ENCODE measurements at places on chromosomes 3 and 15. TPM values are rescaled to one million over a fixed set of nuclear protein-coding genes. Genes with fewer than 3 reads are reported as not detected.
A peak's percentile ranks its signal among the peaks of the same experiment; 100 is the strongest.

Gene SLMAP
- total RNA-seq = 80.3 TPM

Gene SLC51B
- total RNA-seq = not detected

DNA sequence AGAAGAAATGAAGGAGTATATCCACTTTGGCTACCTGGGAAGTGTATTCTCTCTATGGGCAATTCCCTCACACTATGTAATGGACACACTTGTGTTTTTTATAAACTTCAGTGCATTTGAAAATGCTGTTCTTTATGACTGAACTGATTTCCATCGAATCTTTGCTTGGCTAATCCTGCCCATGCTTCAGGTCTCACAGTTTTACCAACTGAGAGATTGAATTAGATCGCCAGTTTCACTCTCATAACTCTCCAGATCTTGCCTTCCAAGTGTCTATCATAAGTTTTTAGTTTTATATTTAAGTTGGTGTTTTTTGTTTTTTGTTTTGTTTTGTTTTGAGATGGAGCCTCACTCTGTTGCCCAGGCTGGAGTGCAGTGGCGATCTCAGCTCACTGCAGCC is 73.5 kb upstream of the MBNL1 start:
- no peak for DNase-seq
- no peak overlapping the region for H3K4me3 ChIP-seq
- H3K27ac ChIP-seq = no peak overlapping the region

- H3K27ac ChIP-seq = no peak overlapping the region
- H3K27me3 ChIP-seq = no peaks in the 10 kb centered on the region
- no peaks in the 10 kb centered on the region for H3K36me3 ChIP-seq
These were observed 83.8 kb upstream of the SUCLG2 start for GRCh38 chr3:67737906-67738865.

- H3K36me3 ChIP-seq = no peaks in the 10 kb centered on the region
- peaks cover 26% of the 10 kb centered on the region for H3K4me1 ChIP-seq
- peak overlapping the region; percentile 90 for H3K4me3 ChIP-seq
- no peaks in the 10 kb centered on the region for H3K27me3 ChIP-seq
These were observed 940 bp downstream of the ARIH1 start for GRCh38 chr15:72474912-72475628.

GRCh38 chr3:62755285-62755684 is 119.9 kb downstream of the CADPS start:
- DNase-seq = no peak
- H3K27me3 ChIP-seq = no peaks in the 10 kb centered on the region
- no peaks in the 10 kb centered on the region for H3K36me3 ChIP-seq
- H3K4me1 ChIP-seq = no peaks in the 10 kb centered on the region
- H3K4me3 ChIP-seq = no peak overlapping the region

DNA sequence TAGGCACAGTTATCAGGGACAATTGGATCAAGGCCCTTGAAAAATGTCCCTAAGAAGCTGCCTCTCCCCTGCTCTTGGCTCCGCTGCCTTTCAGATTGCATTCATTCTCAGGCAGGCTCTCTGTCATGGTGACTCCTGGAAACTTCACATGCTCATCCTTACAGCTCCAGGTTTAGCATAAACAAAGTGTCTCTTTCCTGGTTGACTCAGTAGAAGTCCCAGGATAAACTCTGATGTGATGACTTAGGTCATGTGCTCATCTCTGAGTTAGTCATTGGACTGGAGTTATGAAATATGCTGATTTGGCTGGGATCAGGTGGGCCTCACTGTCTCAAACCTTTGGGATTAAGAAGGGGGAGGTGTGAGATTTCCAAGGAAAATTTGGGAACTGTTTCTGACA is 243.8 kb downstream of the ZNF621 start:
- DNase-seq = no peak
- no peak overlapping the region for H3K4me3 ChIP-seq
- H3K27me3 ChIP-seq = no peaks in the 10 kb centered on the region
- no peaks in the 10 kb centered on the region for H3K36me3 ChIP-seq
- no peak overlapping the region for H3K27ac ChIP-seq
- H3K4me1 ChIP-seq = no peaks in the 10 kb centered on the region

- no peak overlapping the region for H3K4me3 ChIP-seq
- H3K27ac ChIP-seq = no peak overlapping the region
- no peaks in the 10 kb centered on the region for H3K4me1 ChIP-seq
- H3K36me3 ChIP-seq = no peaks in the 10 kb centered on the region
- DNase-seq = no peak
These were observed 10.0 kb upstream of the FILIP1L start for GRCh38 chr3:100124201-100124761.

GRCh38 chr3:10804183-10804648 is 11.8 kb upstream of the SLC6A11 start:
- no peak overlapping the region for H3K4me3 ChIP-seq
- no peaks in the 10 kb centered on the region for H3K27me3 ChIP-seq
- DNase-seq = no peak
- H3K4me1 ChIP-seq = no peaks in the 10 kb centered on the region

DNA sequence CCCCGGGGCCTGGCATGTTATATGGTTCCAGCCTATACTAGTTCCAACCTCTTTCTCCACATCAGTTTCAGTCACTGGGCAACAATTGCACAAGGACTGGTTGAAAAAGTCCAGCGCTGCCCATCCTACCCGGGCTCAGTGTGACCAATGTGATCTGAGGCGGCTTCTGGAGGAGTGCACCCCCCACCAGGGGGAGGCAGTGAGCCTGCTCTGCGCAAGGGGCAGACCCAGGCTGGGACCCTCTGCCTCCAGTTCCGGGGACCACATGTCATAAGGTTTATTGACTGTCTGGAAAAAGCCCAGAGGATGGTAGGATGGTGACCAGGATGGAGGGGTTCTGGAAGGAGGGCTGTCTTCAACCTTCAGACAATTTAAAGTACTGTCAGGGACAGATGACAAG is 25.6 kb upstream of the NR2E3 start:
- H3K27ac ChIP-seq = no peak overlapping the region
- H3K27me3 ChIP-seq = no peaks in the 10 kb centered on the region
- no peaks in the 10 kb centered on the region for H3K4me1 ChIP-seq
- no peaks in the 10 kb centered on the region for H3K36me3 ChIP-seq
- DNase-seq = no peak

- H3K4me3 ChIP-seq = no peak overlapping the region
- H3K27ac ChIP-seq = no peak overlapping the region
- H3K27me3 ChIP-seq = no peaks in the 10 kb centered on the region
- no peaks in the 10 kb centered on the region for H3K4me1 ChIP-seq
- DNase-seq = no peak
- no peaks in the 10 kb centered on the region for H3K36me3 ChIP-seq
These were observed 260.5 kb upstream of the TLE3 start for GRCh38 chr15:70358011-70358819.

- H3K4me1 ChIP-seq = no peaks in the 10 kb centered on the region
- no peak overlapping the region for H3K4me3 ChIP-seq
- no peaks in the 10 kb centered on the region for H3K27me3 ChIP-seq
- no peak for DNase-seq
These were observed 57.9 kb downstream of the RASGRF1 start for GRCh38 chr15:79032656-79033055.

DNA sequence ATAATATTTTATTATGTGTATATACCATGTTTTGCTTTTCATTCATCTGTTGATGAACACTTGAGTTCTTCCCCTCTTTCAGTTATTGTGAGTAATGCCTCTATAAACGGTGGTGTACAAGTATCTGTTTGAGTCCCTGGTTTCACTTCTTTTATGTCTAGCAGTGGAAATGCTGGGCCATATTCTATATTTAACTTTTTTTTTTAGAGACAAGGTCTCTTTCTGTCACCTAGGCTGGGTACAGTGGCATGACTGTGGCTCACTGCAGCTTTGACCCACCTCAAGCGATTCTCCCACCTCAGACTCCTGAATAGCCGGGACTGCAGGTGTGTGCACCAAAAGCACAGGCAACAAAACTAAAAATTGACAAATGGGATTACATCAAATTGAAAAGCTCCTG is 19.9 kb downstream of the GOLM2 start:
- H3K4me3 ChIP-seq = no peak overlapping the region
- no peak for DNase-seq
- no peaks in the 10 kb centered on the region for H3K4me1 ChIP-seq
- no peaks in the 10 kb centered on the region for H3K27me3 ChIP-seq

- H3K4me1 ChIP-seq = no peaks in the 10 kb centered on the region
- no peak overlapping the region for H3K4me3 ChIP-seq
These were observed 175.2 kb downstream of the ZIC4 start for GRCh38 chr3:147231111-147231510.

DNA sequence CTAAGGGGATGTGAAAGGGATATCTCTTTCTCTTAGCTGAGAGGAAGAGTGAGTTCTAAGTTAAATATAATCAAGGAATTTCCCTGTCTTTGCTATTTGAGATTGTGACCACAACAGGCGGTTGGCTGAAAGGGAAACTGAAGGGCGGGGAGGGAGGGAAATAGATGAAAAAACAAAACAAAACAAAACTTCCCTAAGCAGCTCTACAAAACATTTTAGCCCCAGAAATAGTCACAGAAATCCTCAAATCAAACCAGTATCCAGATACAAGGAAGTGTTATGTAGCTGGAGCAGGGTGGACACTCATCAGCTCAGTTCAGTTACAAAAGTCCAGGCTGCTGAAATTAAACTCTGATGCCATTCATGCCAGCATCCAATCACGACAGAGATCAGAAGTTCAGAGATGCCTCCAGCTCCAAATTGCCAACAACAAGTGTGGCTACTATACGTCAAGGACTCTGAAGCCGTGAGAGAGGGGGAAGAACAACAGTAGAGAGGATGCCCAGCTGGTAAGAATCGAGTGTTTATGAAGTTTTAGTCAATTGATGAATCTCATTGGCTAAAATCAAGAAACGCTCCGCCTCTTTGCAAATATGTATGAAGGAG is 319 bp upstream of the TP63 start:
- H3K4me3 ChIP-seq = no peak overlapping the region
- H3K27ac ChIP-seq = no peak overlapping the region
- no peaks in the 10 kb centered on the region for H3K4me1 ChIP-seq

DNA sequence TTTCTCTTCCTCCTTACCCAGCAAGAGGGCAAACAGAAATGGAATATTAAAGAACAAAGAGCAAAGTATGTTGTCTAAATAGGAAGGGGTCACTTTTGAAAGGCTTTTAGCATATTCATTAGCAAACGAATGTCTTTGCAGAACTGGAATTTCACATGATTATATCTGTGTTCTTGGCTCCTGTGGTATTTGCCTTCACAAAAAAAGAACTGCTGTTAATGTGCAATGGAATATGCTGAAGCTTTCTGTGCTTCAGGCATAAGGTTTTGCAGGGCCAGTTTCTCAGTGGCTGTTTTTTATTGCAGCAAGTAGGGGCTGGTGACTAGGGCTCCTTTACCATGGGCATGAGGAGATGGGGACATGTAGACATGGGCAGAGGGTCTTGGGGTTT is 173.4 kb downstream of the USP13 start:
- DNase-seq = no peak
- H3K36me3 ChIP-seq = no peaks in the 10 kb centered on the region
- no peak overlapping the region for H3K4me3 ChIP-seq
- H3K27ac ChIP-seq = no peak overlapping the region
- no peaks in the 10 kb centered on the region for H3K27me3 ChIP-seq
- H3K4me1 ChIP-seq = no peaks in the 10 kb centered on the region

DNA sequence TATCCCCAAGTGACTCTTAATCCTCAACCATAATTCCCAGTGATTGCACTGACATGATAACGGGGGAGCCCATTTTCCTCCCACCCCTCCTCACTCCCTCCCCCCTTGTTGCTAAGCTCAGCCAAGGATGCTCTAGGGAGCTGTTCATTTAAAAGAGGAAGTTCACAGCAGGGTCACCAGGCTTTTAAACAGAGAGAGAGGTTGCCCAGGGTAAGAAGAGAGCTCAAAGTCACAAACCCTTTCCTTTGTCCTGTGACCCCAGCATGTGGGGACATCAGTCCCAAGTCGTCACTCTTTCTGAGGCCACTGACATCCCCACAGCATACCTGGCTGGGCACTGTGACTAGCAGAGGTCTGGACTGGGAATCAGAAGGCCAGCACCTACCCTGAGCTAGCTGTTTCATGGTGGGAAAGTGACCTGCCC is 144.1 kb downstream of the RORA start:
- H3K27me3 ChIP-seq = no peaks in the 10 kb centered on the region
- no peak overlapping the region for H3K27ac ChIP-seq
- H3K4me1 ChIP-seq = peaks cover 12% of the 10 kb centered on the region
- DNase-seq = no peak

DNA sequence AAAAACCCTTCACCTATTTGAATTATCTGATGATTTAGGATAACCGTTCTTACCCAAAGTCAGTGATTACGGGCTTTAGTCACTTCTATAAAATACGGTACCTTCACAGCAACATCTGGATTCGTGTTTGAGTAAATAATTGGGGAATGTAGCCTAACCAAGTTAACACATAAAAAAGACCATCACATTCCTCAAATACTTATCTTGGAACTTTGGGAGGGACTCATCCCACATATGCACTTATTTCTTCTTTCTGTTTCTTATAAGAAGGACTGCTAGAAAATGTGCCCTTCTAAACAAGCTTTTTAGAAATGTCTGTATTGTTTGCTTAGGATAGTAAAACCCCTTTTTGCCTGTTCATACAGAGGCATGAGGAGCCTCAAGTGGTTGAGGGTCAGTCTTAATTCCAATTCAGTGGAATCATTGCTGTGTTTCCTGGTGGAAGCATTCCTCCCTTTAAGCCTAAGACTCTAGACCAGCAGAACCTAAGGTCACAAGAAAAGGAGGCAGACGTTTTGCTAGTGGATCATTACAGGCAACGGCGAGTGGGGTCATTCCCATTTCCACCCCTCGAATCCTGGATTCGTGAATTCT is 67.5 kb downstream of the TMEM44 start:
- no peaks in the 10 kb centered on the region for H3K4me1 ChIP-seq
- no peak overlapping the region for H3K27ac ChIP-seq
- H3K27me3 ChIP-seq = no peaks in the 10 kb centered on the region
- no peak for DNase-seq
- no peak overlapping the region for H3K4me3 ChIP-seq

Measured in thyroid gland (tissue), 4 donors.